ENCODE measurements at places on chromosomes 13 and 19.

- DNase-seq: no peak
These were observed 36.1 kb downstream of the PLEKHJ1 start for GRCh38 chr19:2199861-2200623.

GRCh38 chr13:52955472-52955874 lies 73.1 kb upstream of the OLFM4 start:
- no peak for DNase-seq

DNA sequence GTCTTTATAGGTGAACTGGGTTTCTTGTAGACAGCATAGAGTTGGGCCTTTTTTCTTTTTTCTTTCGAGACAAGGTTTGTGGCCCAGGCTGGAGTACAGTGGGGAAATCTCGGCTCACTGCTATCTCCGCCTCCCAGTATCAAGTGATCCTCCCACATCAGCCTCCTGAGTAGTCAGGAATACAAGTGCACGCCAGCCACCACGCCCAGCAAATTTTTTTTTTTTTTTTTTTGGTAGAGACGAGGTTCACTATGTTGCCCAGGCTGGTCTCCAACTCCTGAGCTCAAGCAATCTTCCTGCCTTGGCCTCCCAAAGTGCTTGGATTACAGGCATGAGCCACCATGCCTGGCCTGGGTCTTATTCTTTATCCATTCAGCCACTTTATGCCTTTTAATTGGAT lies 5.1 kb upstream of the CALM3 start:
- no peak for DNase-seq

DNA sequence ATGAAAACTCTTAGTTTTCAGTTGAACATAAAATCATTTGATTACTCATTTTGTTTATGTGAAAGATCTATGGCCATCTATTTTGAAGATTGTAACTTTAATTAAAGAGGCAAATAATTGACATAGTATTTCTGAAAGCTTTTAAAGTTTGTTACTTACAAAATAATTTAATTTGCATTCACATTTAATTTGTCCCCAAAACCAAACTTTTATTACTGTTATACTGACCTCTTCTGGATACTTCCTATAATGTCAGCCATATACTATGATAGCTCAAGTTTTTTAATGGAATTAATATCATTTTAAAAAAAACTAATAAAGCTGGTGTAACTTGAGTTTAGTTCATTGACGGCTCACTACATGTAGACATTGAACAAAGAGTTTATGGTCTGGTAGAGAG lies 4.9 kb upstream of the SGCG start:
- DNase-seq: no peak

DNA sequence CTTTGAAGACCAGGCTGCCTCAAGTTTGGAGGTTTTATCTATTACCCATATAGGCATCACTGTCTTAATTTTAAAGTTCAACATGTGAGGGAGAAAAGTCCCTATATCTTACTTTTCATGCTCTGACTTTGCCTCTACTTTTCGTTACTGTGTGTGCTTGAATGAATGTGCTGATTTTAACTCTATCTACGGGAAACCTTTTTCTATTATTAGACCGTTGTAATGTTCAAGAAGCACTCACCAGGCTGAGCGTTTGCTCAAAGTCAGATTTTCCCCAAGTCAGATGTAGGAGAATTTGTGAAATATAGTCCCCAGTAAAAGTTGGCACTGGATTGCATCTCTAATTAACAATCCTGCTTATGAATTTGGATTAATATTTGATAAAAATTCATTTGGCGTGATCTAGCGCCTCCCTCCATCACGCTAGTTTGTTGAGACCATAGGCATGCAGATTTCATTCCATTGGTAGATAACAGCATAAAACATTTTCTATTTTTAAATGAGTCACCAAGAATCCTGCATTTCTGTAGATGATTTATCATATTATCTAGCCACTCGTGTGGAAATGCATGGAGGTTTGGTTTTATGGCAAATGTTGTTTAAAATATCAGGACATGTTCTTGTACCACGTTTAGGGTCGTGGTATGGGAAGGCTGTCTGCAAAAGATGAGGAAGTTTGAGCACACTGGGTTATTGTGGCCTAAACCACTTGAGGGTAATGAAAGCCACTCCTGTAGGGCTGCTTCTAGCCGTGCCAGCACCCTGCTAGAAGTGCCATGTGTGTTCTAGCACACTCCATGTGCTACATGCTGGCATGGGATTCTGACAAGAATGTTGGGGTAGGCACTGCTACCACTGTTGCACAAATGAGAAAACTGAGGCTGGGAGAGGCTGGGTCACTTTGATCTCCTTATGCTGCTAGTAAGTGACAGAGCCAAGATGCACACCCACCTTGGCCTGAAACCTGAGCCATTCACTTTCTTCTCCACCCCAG lies 179.4 kb downstream of the FGF9 start:
- no peak for DNase-seq

DNA sequence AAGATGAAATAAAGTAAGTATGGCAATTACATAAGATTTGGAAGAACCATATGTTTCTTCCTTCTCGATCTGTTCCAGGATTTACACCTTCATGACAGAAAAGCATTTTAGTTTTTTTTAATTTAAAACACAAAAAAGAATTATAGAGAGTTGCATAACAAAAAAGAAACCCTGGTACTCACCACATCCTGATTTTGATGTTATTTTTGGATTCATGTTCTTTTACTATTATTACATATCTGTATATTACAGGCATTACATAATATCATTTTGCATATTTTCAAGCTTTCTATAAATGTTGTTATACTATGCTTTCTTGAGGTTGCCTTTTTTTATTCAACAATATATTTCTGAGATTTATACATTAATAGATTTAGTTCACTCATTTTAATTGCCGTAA lies 6.7 kb upstream of the KATNAL1 start:
- no peak for DNase-seq

- DNase-seq: no peak
These were observed 64.1 kb downstream of the ERCC5 start for GRCh38 chr13:102909971-102910370.

DNA sequence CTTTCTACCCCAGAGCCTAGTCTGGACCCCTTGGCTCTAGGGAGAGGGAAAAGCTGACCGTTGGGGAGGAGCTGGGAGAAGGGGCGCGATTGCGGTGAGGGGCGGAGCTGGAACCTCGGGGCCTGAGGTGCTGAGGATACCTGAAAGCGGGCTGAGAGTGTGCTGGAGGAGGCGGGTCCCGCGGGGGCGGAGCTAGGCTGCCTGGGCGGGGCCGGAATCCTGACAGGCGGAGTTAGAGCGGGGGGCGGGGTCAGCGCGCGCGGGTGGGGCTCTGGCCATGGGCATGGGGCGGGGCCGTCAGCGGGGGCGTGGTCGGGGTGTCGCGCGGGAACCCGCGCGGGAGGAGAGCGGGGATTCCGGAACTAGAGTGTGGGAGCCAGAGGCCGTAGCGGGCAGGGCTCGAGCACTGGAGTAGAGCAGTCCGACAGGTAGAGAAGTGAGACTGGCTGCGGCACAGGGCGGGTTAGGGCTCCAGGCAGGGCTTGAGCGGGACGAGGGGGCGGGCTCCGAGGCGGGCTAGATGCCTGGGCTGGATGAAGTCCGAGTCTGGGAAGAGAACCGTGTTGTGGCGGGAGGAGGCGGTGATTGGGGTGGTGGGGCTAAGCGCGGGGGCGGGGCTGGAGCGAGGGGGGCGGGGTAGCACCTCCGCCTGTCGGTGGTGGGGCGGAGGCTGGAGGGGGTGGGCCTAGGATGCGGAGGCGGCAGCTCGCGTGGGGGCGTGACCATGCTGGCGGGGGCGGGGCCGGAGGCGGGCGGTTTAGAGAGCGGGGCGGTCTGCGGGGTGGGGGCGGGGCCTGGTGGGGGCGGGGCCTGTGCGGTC lies at the start of gene INAFM1:
Gene INAFM1, plus strand, starts transcription at position 815 of the 820 bp plus-strand sequence. CDS start 35 bp downstream, outside the sequence.
- peak; percentile 75 for DNase-seq

- DNase-seq: no peak
These were observed 56.5 kb downstream of the ARHGEF7 start for GRCh38 chr13:111171629-111172028.

- no peak for DNase-seq
These were observed 741.0 kb upstream of the KLHL1 start for GRCh38 chr13:70849222-70849621.

DNA sequence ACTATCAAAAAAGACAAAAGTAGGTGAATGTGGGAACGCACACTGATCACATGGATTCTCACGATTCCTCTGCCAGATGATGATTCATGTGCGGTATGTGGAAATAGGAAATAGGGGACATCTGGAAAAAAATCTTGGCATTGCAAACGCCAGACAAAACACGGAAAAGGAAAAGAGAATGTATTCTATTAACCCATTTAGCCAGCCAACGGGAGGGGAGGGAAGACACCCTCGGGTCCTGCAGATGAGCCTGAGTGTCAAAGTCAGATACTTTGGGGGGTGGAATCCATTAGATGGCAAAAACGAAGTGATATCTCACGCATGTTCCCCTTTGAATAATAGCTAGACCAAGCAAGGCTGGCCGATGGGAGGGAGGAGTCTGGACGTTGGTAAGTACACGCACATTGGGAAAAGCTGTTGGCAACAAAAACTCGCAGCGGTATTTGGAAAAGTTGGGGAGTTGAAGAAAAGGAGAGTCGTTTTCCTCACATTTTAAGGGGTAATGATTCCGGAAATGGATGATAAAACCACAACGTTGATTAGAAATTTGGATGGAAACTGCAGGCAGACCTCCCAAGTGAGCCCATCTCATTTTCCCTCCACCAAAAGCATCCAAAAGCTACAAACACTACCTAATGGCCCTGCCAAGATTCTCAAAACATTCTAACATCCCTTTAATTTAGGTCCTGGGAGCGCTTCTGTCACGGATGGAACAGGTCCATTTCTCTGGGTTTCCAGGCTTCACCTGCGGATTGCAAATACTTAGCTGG lies 73.6 kb downstream of the COL4A1 start:
- DNase-seq: no peak

DNA sequence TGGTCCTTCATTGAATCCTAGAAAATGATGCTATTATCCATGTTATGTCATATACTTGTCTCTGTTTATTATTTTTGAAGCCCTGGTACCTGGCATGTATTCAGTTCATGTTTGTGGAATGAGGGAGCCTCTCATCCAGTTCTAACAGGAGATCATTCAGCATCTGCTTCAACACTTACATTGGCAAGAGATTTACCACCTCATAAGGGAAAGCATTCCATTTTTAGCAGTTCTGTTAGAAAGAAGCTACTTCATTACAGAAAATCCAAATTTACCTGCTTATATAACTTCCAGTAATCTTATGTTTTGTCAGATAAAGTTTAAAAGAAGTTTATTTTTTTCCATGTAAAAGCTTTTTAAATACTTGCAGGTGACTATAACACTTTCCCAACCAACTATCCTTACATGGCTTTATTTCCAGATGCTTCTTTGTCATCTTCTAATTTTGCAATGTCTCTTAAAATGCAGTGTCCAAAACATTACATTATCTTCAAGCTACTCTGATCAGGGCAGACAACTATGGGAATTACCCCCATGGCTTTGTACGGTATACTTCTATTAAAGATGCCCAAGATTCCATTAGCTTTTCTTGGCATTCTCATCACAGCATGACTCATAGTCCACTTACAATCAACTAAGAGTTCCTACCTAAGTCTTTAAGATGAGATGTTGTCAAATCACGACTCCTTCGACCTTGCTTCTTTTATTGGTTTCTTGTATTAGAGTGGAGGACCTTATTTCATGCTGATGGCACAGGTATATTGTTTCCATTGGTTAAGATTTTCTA lies 262.1 kb downstream of the PCDH9 start:
- no peak for DNase-seq

GRCh38 chr13:112077729-112078128 lies 10.8 kb downstream of the SOX1 start:
- no peak for DNase-seq
